ENCODE measurements at places on chromosomes 16 and 17.

DNA sequence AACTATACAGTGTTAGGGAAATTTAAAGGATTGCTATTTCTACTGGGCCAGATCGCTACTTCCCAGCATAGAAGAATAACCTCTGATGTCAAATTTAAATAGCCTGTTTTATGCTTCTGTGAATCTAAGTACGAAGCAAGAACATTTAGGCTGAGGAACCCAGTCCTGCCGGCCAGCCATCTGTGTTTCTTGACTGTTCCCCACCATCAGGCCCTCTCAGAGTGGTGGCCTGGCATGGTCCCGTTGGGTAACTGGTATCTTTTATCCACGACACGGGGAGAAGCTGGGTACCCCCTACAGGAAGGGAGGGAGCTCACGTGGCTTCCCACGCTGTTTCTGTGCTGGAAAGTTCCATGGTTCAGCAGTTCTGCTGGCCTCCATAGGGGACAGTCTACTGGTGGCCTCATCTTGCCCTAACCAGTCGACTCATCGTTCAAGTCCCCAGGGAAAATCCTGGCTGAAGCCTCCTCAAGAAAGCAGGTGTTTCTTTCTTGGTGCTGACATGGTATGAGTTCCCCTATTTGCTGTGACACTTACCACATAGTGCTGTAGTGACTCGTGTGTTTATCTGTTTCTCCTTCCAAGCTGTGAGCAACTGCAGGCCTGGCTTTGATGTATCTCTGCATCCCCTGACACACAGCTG is 201.7 kb upstream of the NLRP1 start:
- no peak for DNase-seq

DNA sequence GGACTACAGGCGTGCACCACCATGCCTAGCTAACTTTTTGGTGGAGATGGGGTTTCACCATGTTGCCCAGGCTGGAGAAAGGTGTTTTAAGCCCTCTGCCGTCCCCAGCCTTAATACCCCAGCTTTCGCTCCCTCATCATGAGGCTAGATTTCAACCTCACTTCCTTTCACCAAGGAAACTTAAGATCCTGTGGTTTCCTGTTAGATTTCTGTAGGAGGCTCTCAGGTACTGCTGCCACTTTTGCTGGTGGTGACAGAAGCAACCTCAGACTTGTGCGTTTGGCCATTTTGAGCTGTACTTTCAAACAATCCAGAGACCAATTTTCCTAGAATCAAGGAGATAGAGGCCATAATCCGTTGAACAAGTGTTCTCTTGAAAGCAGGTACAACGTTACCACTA is 36.2 kb downstream of the MPHOSPH6 start:
- DNase-seq = no peak

- DNase-seq = no peak
Observed at GRCh38 chr16:72860726-72861562, 187.0 kb downstream of the ZFHX3 start.

DNA sequence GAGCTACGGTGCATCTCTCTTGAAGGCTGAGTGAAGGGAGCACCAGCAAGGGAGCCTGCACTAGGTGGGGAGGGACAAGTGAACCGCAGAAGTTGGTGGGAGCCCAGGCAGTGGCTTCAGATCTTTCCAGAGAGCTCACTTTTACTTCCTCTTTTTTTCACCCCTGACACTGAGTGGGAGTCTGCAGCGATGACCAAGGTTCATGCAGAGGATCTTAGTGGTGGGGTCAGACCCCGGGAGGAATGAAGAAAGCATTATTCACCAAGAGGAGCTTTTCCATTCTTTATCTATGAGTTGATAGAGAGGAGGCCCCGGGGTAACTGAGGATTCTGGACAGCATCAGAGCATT is 3.0 kb upstream of the CCL2 start:
- no peak for DNase-seq

GRCh38 chr17:77369544-77369971 is 228.8 kb downstream of the SEC14L1 start:
- no peak for DNase-seq

DNA sequence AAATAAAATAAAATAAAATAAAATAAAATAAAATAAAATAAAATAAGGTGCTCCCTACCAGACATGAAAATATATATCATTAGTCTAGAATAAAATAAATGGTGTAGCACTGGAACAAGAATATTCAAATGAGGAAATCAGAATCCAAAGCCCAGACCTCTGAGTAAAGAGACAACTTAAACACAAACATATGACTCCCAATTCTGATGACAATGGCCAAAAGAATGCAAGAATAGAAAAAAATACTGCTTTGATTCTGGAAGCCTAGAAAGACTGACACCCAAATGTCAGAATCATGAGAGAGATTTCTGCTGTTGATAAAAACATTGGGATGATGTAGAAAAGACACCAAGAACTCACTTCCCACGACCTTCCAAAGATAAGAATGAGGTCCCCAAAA is 27.9 kb downstream of the MYOCD start:
- DNase-seq = no peak

All from putamen (tissue), 1 donor.